ENCODE measurements at places on chromosomes 12 and 14.

DNA sequence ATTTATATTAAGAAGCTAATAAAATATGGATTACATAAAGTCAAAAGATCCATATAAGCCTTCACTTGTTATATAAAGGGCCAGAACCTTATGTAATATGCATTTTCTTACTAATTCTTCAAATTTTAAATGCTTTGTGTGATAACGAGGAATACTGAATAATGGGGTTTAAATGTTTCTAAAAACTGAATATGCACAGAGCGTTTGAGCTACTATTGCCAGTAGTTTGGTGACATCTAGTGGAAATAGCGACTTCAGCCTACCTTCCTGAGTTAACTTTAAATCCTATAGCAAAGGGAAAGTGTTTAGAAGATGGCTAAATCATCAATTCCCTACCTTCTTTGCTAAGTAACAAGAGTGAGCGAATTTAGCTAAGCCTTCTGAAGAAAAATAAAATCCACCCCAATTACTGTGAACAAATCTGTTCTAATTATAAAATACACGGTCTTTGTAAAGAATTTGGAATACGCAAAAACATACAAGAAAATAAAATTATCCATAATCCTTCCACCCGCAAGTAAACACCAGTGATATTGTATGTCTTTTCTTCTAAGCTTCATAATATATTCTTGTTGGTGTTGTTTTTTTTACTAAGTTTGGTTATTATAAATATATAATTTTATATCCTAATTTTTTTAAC lies 115.5 kb upstream of the G2E3 start:
- DNase-seq, result no peak

DNA sequence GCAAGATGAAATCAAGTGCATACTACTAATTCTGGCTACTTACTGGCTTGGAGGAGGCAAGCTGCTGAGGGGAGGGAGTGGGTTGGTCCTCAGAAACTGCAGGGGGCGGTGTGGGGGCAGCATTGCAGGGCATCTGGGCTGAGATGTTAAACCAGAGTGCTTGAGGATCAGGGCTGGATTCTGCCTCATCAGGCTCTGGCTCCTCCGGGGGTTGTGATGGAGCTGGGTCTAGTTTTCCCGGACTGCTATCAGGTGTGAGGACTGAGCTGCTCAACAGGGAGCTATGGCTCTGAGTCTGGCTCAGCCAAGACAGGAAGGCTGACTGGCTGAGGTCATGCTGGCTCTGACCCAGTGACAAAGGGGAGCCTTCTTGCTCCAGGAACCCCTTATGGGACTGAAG lies 28.6 kb downstream of the BAZ2A start:
- no peak for DNase-seq

DNA sequence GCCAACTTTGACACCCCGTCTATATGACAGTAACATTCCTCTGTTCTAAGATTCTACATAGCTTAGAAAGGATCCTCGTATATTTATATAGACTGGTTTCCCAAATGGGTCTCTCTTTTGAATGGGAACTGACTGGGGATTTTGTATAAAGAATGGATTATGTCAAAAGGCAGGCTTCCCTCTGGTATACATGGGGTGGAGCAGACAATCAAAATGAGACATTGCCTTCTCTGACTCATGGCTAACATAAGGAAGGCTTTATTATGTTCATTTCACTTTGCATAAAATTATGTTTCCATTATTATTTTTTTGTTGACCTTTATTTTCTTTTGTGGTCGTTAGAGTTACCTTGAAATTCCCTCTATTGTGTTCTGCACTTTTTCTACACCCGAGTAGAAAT lies 211.1 kb downstream of the ALG10B start:
- no peak for DNase-seq

GRCh38 chr12:32211900-32212156 lies 105.2 kb downstream of the BICD1 start:
- DNase-seq, result no peak

DNA sequence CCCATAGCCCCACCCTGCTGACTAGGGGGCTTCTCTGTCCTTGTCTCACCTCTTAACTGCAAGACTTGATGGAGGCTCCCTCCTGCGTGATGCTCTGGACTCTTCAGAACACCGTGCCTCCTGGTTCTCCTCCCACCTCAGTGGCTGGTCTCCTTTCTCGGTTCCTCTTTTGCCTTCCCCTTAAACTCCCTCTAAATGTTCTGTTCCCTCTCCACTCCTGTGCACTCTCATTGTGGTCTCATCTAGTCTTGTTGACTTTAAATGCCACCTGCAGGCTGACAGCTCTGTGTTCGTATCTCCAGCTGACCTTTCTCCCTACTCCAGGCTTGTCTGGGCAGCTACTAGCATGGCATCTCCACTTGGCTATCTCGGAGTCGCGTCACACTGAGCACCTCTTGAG lies 28.3 kb downstream of the DYNC1H1 start:
- no peak for DNase-seq

GRCh38 chr14:23566778-23567185 lies 809 bp downstream of the AP1G2 start:
- DNase-seq, result no peak

DNA sequence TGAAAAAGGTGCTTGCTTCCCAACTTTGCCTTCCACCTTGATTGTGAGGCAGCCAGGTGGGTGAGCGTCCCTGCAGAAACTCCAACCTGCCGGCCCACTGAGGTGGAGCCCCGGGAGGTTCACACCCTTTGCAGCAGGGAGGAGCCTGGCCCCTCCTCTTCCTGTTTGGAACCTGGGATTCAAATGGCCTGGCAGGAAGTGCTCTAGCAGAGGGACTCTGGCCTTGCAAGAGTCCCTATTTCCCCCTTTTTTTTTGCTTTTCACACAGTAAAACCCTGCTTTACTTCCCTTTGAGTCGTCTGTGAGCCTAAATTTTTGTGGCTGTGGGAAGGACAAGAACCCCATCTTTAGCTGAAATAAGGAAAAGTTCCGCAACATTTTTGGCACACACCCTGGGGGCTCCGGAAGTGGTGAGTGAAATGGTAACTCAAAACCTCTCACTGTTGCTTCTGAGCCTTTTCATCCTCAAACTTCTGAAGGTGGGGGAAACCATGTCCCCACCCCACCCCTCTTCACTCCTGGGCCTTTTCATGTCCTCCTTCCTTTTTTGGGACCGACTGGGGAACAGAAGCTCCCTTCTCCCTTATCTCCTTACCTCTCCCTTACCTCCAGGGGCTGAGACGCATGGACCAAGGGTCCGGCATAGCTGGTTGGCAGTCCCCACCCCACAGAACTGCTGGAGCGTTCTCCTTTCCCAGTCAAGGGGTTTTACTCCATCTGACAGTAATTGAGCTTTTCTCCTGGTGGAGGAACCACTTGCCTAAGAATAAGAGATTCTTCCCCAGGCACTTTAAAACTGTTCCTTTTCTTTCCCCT lies 102.0 kb downstream of the KCNMB4 start:
- no peak for DNase-seq

- no peak for DNase-seq
Measured at GRCh38 chr12:43292699-43293098, 259.3 kb downstream of the ADAMTS20 start.

- no peak for DNase-seq
Measured at GRCh38 chr12:106195621-106196027, 52.2 kb downstream of the CKAP4 start.

GRCh38 chr12:42819846-42820245 lies 230.3 kb upstream of the PRICKLE1 start:
- no peak for DNase-seq

GRCh38 chr14:32991691-32992090 lies 53.0 kb downstream of the NPAS3 start:
- DNase-seq, result no peak

DNA sequence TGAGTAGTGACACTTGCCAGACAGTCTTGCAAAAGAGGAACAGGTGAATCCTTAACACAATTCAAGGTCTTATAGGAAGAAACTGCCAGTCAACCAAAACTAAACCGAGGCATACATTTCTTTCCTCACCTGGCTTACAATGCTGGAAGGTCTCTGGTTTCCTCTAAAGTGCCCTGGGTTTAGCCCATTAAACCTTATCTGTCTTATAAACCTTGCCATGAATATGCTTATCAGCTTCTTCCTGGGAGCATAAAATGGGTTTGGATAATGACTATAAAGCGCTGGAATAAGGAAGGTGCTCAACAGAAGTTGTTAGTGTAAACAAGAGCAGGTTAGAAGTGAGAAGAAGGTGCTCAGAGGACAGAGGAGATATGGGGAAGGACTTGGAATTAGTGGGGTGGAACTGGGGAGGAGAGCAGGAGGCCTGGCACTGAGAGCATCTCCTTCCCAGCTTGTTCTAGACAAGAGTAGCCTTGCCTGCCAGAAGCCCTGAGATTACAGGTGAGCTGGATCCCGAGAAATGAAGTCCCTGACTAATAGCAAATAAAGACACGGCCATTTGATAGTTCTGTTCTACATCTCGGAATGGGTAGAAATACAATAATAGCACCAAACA lies 14.1 kb upstream of the GPRC5A start:
- no peak for DNase-seq

DNA sequence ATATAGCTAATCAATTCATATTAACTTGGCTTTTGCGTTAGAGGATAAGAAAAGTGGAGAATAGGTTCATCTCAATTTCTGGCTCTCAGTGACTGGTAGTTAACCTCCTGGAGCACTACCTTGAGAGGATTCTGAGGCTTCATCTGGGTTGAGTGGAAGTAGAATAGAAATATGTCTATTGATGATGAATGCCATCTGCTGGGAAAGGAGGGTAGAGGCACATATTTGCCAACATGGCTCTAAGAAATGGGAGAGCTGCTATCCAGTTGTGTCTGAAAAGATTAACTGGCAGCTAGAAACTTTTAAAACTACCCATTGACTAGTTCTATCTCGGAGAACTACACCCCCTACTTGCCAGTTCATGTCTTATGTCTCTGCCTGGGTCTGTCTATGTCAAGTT lies 530.1 kb downstream of the NRXN3 start:
- DNase-seq, result no peak

DNA sequence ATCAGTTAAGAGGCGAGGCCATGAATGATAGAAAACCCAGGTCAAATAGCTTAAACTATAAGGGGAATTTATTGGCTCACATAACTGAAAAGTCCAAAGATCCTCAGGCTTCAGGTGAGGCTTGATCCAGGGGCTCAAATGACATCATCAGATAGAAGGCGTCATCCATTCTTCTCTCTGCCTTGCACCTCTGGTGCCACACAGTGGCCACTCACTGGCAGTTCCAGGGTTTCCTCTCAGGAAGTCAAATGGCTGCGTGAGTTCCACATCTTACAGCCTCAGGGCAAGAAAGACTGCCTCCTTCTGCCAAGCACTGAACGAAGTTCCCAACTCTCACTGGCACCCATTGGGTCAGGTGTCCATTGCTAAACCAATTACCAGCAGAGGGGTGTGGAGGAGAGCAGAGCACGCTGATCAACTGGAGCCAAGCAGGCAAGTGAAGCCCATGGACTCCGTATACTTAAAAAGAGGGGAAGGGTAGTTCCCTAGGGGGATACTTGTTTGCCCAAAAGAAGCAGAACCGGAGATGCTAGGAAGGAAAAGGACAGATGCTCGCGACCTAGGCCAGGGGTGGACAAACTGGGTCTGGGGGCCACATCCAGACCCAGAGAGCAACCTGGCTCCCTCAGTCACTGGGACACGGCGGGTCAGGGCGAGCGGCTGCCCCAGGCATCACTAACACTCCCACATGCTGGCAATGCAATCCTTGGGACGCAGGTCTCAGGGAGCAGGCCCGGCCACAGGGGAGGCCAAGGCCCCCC lies 69.3 kb downstream of the SERPINA3 start:
- DNase-seq, result no peak

DNA sequence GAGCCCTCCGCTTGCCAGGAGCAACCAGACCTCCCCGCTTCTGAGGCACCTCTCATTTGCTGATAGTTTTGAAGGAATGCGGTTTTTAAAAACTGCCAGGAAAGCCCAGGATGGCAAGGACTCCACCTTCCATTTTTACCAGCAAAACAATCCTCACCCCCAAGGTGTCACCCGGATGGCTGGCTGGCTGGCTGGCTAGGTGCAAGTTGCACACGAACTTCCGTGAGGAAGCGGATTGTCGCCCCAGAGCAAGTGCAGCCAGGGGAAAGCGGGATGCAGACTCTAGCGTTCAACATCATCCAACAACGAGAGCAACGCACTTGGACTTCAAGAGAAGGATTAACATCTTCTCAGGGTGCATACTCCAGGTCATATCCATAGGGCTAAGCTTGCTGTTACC lies 125.4 kb downstream of the RIMBP2 start:
- DNase-seq, result no peak

GRCh38 chr14:101473795-101474562 lies 87.3 kb upstream of the DIO3 start:
- DNase-seq, result no peak

DNA sequence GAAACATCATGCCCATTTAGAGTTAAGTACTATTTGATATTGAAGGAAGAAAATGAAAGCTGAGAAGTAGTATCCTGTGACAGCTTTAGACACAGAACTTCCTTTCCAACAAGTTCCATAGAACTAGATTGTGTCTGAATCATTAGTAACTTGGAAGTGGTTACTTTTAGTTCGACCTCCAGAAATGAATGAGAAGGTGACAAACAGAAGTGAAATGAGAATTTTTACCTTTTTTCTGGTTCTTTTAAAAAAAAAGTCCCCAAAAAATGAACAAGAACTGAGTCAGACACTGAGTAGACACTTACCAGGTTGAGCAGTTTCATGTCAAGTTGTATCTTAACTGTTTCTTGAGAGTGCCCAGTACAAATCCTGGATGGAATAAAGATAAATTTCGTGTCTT lies 3.0 kb downstream of the ATP6V0A2 start:
- DNase-seq, result no peak

DNA sequence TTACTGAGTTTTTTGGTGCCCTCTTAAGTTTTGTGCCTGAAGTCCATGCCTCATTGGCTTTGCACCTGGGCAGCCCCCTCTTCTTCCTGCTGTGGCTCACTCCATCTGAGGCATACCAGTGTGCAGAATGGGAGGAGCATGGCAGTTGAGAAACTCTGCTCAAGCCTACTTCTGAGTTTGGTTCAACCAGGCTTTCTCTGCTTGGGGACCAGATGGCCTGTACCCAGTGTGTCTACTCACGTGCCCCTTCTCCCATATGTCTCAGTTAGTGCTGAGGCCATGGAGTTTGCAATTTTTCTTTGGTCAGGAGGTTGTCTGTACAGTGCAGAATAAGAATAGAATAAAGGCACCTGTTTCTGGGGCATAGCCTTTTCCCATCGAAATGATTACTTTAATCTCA lies 383.3 kb upstream of the DDHD1 start:
- no peak for DNase-seq

GRCh38 chr14:75905147-75905904 lies 76.5 kb downstream of the TGFB3 start:
- no peak for DNase-seq

GRCh38 chr14:88553886-88554456 lies 836 bp downstream of the PTPN21 start:
- DNase-seq, result no peak

GRCh38 chr14:69468949-69469348 lies 15.6 kb upstream of the PLEKHD1 start:
- DNase-seq, result no peak

- no peak for DNase-seq
Measured at GRCh38 chr12:80188576-80188975, 89.2 kb downstream of the OTOGL start.

DNA sequence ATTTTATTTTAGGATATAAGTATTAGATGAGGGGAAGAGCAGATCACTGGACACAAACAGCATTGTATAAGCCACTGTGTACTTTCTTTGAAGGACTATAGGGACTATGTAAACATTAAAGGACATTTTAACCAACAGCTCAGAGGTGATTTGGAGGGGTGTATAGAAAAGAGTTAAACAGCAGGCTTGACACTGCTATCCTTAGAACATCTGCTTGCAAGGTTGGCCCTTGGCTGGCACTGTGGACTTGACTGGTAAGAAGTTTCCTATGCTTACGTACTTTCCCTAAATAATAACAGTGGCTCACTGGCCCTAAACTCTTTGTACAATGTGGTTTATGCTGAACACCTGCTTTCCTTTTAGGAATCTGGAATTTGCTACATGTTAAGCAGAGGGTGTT lies 28.7 kb downstream of the ZFYVE26 start:
- DNase-seq, result no peak

GRCh38 chr12:117513353-117513752 lies 151.9 kb upstream of the NOS1 start:
- no peak for DNase-seq
